CD4-positive, alpha-beta T cell treated with Interleukin-17A for 1 hour (primary cell): ENCODE measurements at places on chromosomes 3 and 15.

DNA sequence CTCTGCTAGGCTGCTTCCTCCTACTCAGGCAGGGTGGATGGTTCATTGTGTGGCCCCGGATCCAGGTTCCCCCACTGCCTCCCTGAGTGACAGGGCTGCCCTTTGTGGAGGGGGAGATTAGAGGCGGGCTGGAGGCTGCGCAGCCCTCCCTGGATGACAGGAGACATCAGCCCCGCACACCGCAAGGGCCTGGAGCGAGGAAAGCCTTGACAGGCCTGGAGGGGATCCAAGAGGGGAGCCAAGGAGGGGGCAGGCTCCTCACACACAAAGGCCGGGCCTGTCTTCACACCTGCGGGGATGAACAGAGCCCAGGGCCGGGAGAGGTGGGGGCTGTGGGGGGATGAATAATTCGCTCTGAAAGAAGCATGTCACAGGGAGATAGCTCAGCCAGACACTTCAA is 72.9 kb downstream of the RPN1 start:
- DNase-seq = no peak

GRCh38 chr3:163218336-163218735 is 1721.7 kb downstream of the OTOL1 start:
- no peak for DNase-seq

- DNase-seq = no peak
Measured at GRCh38 chr3:97691354-97691753, 73.2 kb upstream of the ARL6 start.

GRCh38 chr15:58593870-58594269 is 155.6 kb downstream of the ADAM10 start:
- DNase-seq = no peak

DNA sequence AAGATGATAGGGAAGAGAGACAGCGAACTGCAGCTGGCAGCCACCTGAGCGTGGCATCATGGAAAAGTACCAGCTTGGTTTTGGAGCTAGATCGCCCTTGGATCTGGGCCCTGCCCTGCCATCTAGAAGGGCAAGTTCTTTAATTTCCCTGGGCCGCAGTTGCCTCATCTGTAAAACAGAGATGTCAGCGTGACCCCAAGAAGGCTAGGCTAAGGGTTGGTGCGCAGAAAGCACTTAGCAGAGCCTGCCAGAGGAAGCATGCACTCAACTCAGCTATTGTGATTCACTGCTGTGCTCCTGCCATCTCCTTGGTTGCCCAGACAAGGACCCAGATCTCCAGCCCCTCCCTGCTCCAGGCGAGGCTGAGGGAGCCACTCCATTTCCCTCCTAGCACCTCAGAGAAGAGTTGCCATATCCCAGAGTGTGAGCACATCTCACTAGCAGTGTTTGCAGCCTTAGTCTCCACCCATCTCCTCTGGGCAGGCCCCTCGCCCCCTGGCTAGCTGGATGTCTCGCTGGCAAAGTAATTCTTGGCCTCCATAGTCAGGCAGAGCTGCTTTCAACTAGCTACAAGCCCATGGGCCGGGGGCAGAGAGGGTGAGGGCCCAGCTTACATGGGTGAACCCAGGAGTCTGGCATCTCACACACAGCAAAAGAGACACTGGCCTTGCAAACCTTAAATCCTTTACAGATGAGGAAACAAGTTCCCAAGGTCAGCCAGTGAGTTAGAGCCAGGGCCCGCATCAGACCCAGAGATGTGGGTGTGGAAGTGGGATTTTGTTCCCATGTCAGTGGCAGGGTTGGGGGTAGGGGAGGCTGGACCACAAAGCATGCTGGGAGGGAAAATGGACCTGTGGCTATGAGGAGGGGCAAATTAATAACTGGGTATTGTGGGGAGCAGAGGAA is 280.7 kb upstream of the TLE3 start:
- DNase-seq = no peak

DNA sequence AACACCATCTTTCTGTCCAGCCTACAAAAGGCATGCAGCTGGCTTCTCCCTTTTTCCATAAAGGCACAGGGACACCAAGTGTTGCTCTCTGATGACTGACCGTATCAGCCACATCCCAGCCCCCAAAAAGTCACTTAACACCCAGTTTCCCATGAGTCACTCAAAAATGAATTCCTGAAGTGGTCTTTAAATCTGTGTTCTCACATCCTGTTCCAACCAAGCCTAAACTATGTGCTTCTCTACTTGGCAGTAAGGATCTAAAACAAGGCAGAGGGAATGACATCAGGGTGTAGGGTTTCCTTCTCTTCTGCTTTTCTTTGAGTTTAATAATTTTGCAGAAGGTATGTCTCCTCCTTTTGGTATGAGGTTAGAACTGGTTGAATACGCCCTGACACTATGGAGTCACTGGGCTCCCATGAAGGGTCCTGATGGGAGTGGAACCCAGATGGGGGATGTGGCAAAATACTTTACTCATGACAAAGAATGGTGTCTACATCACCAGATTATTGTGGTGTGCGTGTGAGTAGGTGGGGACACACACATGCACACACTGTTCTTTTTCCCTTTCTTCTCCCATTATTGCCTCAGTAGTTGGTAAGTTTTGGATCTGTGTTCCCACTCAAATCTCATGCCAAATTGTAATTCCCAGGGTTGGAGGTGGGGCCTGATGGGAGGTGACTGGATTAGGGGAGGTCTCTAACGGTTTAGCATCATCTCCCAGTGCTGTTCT is 35.6 kb upstream of the CCK start:
- no peak for DNase-seq

GRCh38 chr3:129197321-129197720 is 13.6 kb upstream of the CNBP start:
- no peak for DNase-seq

GRCh38 chr3:185632996-185633395 is 46.9 kb downstream of the SENP2 start:
- no peak for DNase-seq

GRCh38 chr3:130963878-130964277 is 62.7 kb downstream of the ASTE1 start:
- no peak for DNase-seq

DNA sequence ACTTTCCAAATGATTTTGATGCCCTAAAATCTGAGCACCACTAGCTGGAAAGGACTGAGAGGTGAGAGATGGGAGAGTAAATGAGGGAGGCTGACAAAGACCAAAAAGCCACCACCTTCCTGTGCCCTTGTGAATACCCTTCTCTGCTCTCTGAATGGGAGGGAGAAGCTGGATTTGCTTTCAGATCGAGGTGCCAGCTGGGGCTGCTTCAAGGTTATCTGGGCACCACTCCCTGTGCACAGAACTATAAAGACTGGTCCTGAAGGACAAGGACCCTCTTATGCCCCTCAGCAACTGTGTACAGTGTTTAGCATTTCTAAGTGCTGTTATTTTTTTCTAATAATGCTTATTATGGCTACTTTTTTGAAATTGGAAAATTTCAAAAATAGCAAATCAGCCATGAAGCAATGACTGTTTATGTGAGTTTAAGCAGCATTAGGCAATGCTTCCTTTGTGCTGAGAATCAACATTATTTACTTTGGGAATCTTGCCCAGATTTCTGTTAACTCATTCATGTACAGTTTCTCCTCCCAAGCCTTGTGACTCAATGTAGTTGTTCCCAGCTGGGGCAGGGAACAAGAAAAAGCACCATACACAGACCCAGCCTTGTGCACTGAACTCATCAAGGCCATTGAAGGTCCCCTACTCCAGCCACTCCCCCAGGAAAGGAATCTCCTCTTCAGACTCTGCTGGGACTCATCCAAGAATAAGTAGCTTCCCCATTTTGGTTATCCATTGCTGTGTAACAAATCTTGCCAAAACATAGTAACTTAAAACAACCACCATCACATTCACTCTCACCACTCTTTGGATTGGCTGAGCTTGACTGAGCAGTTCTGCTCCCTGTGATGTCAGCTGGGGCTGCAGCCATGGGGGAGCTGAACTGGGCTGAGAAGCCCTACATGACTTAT is 37.3 kb upstream of the CDV3 start:
- DNase-seq = no peak

- no peak for DNase-seq
Measured at GRCh38 chr3:41507336-41508062, 308.2 kb downstream of the CTNNB1 start.

GRCh38 chr3:145678401-145678800 is 482.6 kb downstream of the PLOD2 start:
- DNase-seq = no peak

- peak; percentile 36 for DNase-seq
Measured at GRCh38 chr3:98817547-98818041, 54.5 kb downstream of the ST3GAL6 start.

- DNase-seq = no peak
Measured at GRCh38 chr3:116191409-116191808, 253.9 kb downstream of the LSAMP start.

DNA sequence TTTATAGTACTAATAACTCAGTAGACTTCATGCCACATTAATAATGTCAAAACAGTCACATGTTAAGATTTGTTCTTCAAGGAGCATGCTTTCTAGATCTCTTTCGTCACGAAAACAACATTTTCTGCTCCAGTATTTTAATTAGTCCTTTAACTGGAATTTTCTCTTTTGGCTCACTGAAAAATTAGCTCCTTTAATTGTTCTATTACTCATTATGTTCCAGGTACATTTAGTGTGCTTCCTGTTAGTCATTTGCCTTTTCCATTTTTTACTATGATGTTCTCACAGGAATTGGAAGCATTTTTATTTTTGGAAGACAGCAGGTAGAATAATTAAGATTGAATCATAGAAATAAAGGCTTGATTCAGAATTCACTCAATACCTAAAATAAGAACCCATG is 111.2 kb downstream of the SLC9A9 start:
- DNase-seq = no peak

GRCh38 chr3:148873270-148873927 is 8.3 kb downstream of the CPA3 start:
- DNase-seq = no peak

DNA sequence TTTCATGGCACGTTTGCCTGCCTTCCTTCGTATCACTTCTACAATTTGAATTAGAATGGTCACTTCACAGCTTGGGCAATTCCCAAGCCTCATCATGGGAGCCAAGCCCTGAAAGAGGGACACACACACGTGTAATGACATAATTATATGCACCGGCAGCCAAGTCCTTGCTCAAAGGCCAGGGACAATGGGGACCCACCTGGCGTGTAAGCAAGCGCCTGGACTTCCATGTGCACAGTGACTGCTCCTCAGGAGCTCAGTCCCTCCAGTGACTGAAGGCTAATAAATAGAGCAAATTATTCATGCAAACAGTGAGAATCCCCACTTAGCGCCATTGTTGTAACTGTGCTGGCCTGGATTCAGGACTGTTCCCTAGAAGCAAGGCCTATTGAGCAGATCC is 115.1 kb downstream of the DNAJB8 start:
- no peak for DNase-seq

- DNase-seq = no peak
Measured at GRCh38 chr3:24490151-24490550, 4.5 kb downstream of the THRB start.

GRCh38 chr15:72198356-72199204 is 993 bp upstream of the GRAMD2A start:
- no peak for DNase-seq

DNA sequence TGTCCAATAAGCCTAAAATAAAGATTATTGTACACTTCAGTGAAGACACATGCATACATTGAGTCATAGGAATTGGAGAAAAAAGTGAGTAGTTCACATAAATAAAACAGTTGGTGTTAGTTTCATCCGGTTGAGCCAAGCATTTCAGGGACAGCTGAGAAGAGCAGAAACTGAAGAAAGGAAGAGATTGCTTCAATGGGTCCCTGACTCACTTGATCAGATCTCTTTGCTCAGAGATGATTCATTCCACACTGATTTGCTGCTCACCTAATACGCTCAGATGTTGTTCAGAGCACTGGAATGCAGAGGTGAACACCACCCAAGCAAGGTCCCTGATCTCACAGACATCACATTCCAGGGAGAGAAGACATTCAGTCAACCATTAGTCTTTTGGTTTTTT is 93.7 kb downstream of the RAD18 start:
- DNase-seq = no peak

GRCh38 chr3:106542101-106542769 is 673.4 kb upstream of the CBLB start:
- no peak for DNase-seq

DNA sequence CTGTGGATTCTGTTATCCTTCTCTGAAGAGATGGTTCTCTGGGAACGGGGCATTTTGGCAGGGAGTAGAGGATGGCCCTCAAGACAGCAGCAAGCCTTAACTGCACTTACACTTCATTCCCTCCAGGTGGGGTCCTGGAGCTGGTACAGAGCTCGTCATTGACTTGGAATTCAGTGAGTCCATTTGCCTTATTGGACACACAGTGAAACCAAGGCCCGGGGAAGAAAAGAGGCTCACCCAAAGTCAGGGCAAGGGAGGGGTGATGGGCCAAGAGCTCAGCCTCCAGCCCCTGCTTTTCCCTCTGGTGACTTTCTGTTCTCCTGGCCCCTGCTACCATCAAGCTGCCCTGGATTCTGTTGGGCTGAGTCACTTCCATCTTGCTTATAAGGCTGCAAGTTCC is 125.6 kb downstream of the ETFA start:
- peak; percentile 10 for DNase-seq

GRCh38 chr3:179446501-179446900 is 4.8 kb downstream of the GNB4 start:
- no peak for DNase-seq

DNA sequence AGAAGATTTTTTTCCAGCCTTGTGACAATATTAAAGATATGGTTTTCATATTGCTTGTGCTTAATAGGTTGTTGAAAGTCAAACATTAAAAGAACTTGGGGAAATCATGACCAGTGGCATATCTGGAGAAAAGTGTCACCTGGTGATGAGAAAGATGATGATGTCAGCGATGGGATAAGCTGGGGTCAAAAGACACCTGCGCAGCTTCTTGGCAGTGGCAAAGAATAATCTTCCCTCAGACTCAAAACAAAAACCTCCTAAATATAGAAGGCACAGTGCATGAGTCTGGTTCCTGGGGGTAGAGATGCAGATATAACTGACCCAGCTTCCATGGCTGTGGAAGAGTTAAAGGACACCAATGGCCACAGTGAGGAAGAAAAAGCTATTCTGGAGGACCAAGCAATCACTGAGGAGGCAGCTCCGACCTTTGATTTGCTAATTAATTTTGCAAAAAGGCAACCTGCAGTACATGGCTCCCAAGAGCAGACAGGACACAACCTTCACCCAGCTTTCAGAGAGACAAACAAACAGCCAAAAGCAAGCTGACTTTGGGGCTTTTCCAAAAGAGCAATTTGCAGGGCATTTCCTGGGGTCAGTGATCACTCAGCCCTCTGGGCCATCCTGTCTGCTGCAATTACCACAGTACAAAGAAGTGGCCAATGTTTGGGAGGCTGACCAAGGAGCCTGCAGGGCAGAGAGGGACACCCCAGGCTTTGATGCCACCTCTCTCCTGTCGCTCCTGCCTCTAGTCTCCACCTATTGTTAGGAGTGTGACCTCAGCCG is 17.6 kb upstream of the SEMA5B start:
- no peak for DNase-seq

GRCh38 chr15:68277131-68277602 is 378 bp upstream of the FEM1B start:
- DNase-seq = no peak

- no peak for DNase-seq
Measured at GRCh38 chr15:93974804-93975481, 256.4 kb upstream of the MCTP2 start.
